ENCODE measurements at places on chromosomes 5 and 9. TPM values are rescaled to one million over a fixed set of nuclear protein-coding genes. Genes with fewer than 3 reads are reported as not detected.

- no peak overlapping the region for H3K4me3 ChIP-seq
- no peaks in the 10 kb centered on the region for H3K4me1 ChIP-seq
- no peaks in the 10 kb centered on the region for H3K27me3 ChIP-seq
- no peak overlapping the region for H3K27ac ChIP-seq
- no peaks in the 10 kb centered on the region for H3K36me3 ChIP-seq
Observed at GRCh38 chr5:60334281-60334713, 365.7 kb downstream of the DEPDC1B start.

- no peak overlapping the region for H3K4me3 ChIP-seq
- H3K27ac ChIP-seq, result no peak overlapping the region
- no peaks in the 10 kb centered on the region for H3K36me3 ChIP-seq
- no peaks in the 10 kb centered on the region for H3K4me1 ChIP-seq
- no peak for DNase-seq
- no peaks in the 10 kb centered on the region for H3K27me3 ChIP-seq
Observed at GRCh38 chr5:143916451-143916850, 104.5 kb downstream of the HMHB1 start.

DNA sequence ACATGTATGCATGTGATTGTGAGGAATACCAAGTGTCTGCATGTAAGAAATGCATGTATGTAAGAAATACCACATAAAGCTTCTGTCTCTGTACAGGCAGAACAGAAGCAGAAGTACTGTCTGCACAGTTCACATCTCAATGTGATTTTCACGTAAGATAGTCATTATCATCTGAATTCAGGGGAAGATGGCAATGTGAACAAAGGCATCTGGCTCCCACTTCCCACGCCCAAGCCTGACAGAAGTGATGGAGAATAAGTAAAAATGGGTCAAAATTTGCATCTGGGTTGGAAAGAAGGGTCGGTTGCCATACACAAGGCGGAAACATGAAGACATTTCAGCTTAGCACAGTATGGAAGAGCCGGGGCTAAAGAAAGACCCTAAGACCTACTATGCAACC lies 71.7 kb downstream of the SUSD1 start:
- no peak overlapping the region for H3K4me3 ChIP-seq
- H3K36me3 ChIP-seq, result no peaks in the 10 kb centered on the region
- H3K27me3 ChIP-seq, result no peaks in the 10 kb centered on the region
- H3K4me1 ChIP-seq, result no peaks in the 10 kb centered on the region
- no peak for DNase-seq
- no peak overlapping the region for H3K27ac ChIP-seq

Gene BARX1
- not detected for total RNA-seq

Measured in transverse colon (tissue), 4 donors.